Neural progenitor cell (in vitro differentiated cells): ENCODE measurements at places on chromosomes 3 and 15. TPM values are rescaled to one million over a fixed set of nuclear protein-coding genes. Genes with fewer than 3 reads are reported as not detected.
A peak's percentile ranks its signal among the peaks of the same experiment; 100 is the strongest.

- no peak for DNase-seq
- no peaks in the 10 kb centered on the region for H3K27me3 ChIP-seq
- H3K4me1 ChIP-seq = peaks cover 5% of the 10 kb centered on the region
- H3K36me3 ChIP-seq = no peaks in the 10 kb centered on the region
- no peak overlapping the region for H3K4me3 ChIP-seq
Measured at GRCh38 chr15:92853222-92853621, 46.9 kb upstream of the CHD2 start.

DNA sequence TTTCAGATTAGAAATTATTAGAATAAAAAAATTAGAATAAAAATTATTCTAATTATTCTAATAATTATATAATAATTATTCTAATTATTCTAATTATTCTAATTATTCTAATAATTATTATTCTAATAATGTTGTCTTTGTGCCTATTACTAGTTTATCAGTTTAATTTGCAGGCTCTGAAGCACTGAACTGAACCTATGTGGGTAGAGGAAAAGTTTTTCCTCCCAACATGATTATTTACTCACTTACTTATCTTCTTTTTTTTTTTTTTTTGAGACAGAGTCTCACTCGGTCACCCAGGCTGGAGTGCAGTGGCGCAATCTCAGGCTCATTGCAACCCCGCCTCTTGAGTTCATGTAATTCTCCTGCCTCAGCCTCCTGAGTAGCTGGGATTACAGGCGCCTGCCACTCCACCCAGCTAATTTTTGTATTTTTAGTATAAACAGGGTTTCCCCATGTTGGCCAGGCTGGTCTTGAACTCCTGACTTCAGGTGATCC lies 39.7 kb upstream of the C15orf39 start:
- no peak overlapping the region for H3K4me3 ChIP-seq
- H3K36me3 ChIP-seq = no peaks in the 10 kb centered on the region
- DNase-seq = no peak
- H3K4me1 ChIP-seq = peaks cover under 1% of the 10 kb centered on the region

DNA sequence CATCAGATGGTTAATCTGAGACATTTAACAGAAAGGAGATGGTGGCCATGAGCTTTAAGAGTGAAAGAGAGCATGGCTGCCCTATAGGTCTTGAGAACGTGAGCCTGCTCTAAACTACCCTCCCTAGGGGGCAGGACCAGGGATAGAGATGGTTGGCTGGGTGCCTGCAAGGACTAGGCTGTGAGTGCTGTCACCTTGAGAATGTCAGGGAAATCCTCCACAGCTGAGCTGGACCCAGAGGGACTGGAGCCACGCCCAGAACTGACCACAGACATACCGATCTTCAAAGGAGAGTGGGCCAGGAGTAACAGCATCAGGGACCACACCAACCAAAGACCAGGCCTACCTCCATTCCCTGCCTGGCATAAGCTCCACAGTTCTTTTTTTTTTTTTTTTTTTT lies 53.6 kb upstream of the UBE2E1 start:
- H3K27me3 ChIP-seq = no peaks in the 10 kb centered on the region
- peaks cover 27% of the 10 kb centered on the region for H3K4me1 ChIP-seq
- DNase-seq = no peak
- H3K4me3 ChIP-seq = no peak overlapping the region
- no peaks in the 10 kb centered on the region for H3K36me3 ChIP-seq
- no peak overlapping the region for H3K27ac ChIP-seq

RAB8B gene
- 61.3 and 107 TPM in 2 replicates for total RNA-seq

FGF12 gene
- total RNA-seq = 6.6 and 7.0 TPM in 2 replicates

DNA sequence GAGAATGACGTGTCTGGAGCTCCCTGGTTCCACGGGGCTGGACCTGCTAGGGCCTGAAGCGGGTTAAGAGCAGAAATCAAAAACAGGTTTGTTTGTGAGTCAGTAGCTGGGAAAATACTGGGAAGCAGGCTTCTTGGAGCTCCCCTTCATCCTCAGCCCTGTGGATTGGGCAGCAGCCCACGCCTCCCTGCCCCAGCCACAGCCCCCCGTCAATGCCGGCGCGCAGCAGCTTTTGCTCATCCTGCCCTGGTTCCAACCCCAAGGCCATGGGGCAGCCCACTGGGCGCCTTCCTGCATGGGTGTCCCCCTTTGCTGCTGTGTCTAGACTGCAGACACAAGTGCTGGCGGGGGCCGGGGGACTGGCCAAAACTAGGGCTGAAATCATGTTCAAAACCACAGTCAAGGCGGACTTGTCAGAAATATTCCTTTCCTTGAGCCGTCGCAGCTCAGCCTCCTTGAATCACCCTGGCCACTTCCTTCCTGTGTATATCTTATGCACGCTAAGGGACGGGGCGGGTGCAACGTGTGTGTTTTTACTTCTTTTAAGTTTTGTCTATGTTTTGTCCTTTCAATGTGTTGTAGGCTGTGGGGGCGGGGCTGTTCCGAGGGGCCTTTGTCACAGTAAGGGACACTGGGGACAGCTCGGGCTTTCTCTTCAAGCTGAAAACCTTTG lies 108.1 kb downstream of the KLF13 start:
- H3K27ac ChIP-seq = no peak overlapping the region
- no peaks in the 10 kb centered on the region for H3K4me1 ChIP-seq
- no peak overlapping the region for H3K4me3 ChIP-seq
- no peaks in the 10 kb centered on the region for H3K27me3 ChIP-seq
- no peak for DNase-seq

- H3K27me3 ChIP-seq = no peaks in the 10 kb centered on the region
- H3K36me3 ChIP-seq = no peaks in the 10 kb centered on the region
- no peaks in the 10 kb centered on the region for H3K4me1 ChIP-seq
- DNase-seq = no peak
- no peak overlapping the region for H3K27ac ChIP-seq
- no peak overlapping the region for H3K4me3 ChIP-seq
Measured at GRCh38 chr3:112477891-112478290, 21.4 kb downstream of the BTLA start.

GRCh38 chr15:35142578-35142977 lies 57.5 kb upstream of the NANOGP8 start:
- no peaks in the 10 kb centered on the region for H3K36me3 ChIP-seq
- no peaks in the 10 kb centered on the region for H3K27me3 ChIP-seq
- no peaks in the 10 kb centered on the region for H3K4me1 ChIP-seq
- H3K27ac ChIP-seq = no peak overlapping the region
- H3K4me3 ChIP-seq = no peak overlapping the region

GRCh38 chr3:183252973-183253527 lies at the start of gene B3GNT5:
Gene B3GNT5 (plus strand): TSS chr3:183253253. CDS start chr3:183269799, 16,546 bp downstream.
- H3K27me3 ChIP-seq = peaks cover 31% of the 10 kb centered on the region
- DNase-seq = peak; percentile 54
- H3K4me3 ChIP-seq = peak within 1 kb of the TSS; percentile 71
- H3K27ac ChIP-seq = no peak within 1 kb of the TSS
- H3K4me1 ChIP-seq = peaks cover 8% of the 10 kb centered on the region

GRCh38 chr3:4065085-4065484 lies 238.1 kb upstream of the SETMAR start:
- DNase-seq = no peak
- H3K36me3 ChIP-seq = no peaks in the 10 kb centered on the region
- H3K4me1 ChIP-seq = peaks cover 11% of the 10 kb centered on the region
- H3K27me3 ChIP-seq = no peaks in the 10 kb centered on the region

DNA sequence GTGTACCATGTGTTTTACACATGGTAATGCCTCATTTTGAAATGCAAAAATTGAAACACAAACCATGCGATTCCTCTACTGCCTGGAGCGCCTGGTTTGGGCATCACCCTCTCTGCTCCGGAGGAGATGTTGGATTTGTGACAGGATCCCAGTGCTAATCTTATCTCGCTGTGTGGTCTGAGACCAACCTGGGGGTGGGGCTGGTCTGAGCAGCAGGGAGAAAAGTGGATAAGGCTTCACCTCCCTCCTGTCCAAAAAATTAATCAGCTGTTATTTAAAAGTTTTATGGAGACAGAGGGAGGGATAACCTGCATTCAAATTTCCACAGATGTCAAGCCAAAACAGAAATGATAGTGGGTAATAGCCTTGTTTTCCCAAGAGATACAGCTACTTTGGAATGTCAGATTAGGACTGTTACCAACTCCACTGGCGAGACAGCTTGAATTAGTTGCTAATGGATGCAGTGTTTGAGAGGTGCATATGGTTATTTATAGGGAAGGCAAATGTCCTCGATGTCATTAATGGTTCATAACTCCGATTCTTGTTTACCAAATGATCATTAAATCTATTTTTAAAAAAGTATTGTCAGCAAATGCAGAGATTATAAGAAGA lies 54.0 kb upstream of the SKOR1 start:
- no peak overlapping the region for H3K27ac ChIP-seq
- peaks cover 52% of the 10 kb centered on the region for H3K4me1 ChIP-seq
- H3K4me3 ChIP-seq = no peak overlapping the region
- H3K36me3 ChIP-seq = no peaks in the 10 kb centered on the region
- no peaks in the 10 kb centered on the region for H3K27me3 ChIP-seq

- no peaks in the 10 kb centered on the region for H3K36me3 ChIP-seq
- H3K27ac ChIP-seq = no peak overlapping the region
- no peak for DNase-seq
Measured at GRCh38 chr3:129553719-129554118, 10.7 kb downstream of the H1-8 start.

DNA sequence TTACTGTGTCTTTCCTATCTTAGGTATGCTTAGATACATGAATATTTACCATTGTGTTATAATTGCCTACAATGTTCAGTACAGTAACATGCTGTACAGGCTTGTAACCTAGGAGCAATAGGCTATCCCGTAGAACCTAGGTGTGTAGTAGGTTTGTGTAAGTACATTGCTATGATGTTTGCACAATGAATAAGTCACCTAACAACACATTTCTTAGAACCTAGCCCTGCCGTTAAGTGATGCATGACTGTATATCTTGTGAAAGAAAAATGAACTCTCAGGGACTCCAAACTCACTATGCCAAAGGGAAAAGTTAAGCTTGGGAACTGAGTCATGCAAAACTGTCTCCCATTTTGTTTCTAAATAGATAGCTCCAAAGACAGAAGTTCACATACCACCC lies 91.5 kb upstream of the ACP3 start:
- no peak overlapping the region for H3K27ac ChIP-seq
- peaks cover 5% of the 10 kb centered on the region for H3K4me1 ChIP-seq
- no peak overlapping the region for H3K4me3 ChIP-seq
- no peaks in the 10 kb centered on the region for H3K36me3 ChIP-seq

ACTC1 gene
- total RNA-seq = 3.8 and 3.9 TPM in 2 replicates

GRCh38 chr3:155629556-155629955 lies 115.3 kb downstream of the PLCH1 start:
- H3K4me1 ChIP-seq = peaks cover 14% of the 10 kb centered on the region
- no peak overlapping the region for H3K27ac ChIP-seq
- no peak for DNase-seq
- H3K36me3 ChIP-seq = peaks cover 5% of the 10 kb centered on the region
- H3K27me3 ChIP-seq = no peaks in the 10 kb centered on the region

SH3GL3 gene
- 3.8 and 8.2 TPM in 2 replicates for total RNA-seq
